ENCODE measurements at places on chromosomes 5 and 9. TPM values are rescaled to one million over a fixed set of nuclear protein-coding genes. Genes with fewer than 3 reads are reported as not detected.

DNA sequence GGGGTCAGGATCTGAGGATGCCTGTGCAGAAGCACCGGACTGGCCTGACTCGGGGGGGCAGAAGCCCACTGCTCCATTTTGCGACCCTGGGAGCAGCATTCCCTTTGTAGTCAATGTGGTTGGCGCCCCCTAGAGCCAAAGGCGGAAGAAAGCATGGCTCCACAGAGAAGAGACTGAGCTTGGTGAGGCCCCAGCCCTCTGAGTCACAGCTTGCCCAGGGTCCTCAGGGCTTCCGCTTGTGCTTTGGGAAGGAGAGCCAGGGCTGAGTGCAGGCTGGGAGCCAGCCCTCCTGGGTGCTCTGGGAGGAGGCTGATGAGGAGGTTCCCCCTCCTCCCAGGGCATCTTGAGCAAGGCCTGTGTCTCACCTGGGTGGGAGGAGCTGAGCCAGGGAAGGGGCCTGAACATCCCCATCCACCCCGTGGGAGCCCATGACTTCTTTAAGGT is 5.5 kb upstream of the AQP3 start:
- peak; percentile 50 for DNase-seq
- peak overlapping the region; percentile 21 for H3K27ac ChIP-seq
- no peaks in the 10 kb centered on the region for H3K27me3 ChIP-seq
- peaks cover 72% of the 10 kb centered on the region for H3K4me1 ChIP-seq

GRCh38 chr5:80143491-80143890 is 108.3 kb downstream of the THBS4 start:
- H3K36me3 ChIP-seq: peaks cover 59% of the 10 kb centered on the region
- H3K4me3 ChIP-seq: no peak overlapping the region
- H3K27me3 ChIP-seq: no peaks in the 10 kb centered on the region
- H3K4me1 ChIP-seq: peaks cover 52% of the 10 kb centered on the region
- H3K27ac ChIP-seq: peak overlapping the region; percentile 3

- DNase-seq: no peak
- no peak overlapping the region for H3K27ac ChIP-seq
- no peak overlapping the region for H3K4me3 ChIP-seq
- H3K36me3 ChIP-seq: no peaks in the 10 kb centered on the region
Observed at GRCh38 chr5:161378701-161379100, 167.8 kb downstream of the GABRB2 start.

- H3K4me3 ChIP-seq: no peak overlapping the region
- H3K27me3 ChIP-seq: no peaks in the 10 kb centered on the region
- no peak for DNase-seq
- H3K4me1 ChIP-seq: no peaks in the 10 kb centered on the region
- H3K27ac ChIP-seq: no peak overlapping the region
Observed at GRCh38 chr5:26229848-26230247, 808.5 kb downstream of the CDH9 start.

GRCh38 chr9:33310748-33311147 is 20.4 kb downstream of the NFX1 start:
- no peak overlapping the region for H3K4me3 ChIP-seq
- no peaks in the 10 kb centered on the region for H3K27me3 ChIP-seq
- H3K36me3 ChIP-seq: peaks cover 98% of the 10 kb centered on the region
- no peak overlapping the region for H3K27ac ChIP-seq

GRCh38 chr9:19376931-19377330 is 3.1 kb downstream of the RPS6 start:
- H3K27me3 ChIP-seq: no peaks in the 10 kb centered on the region
- no peak overlapping the region for H3K27ac ChIP-seq
- H3K36me3 ChIP-seq: peaks cover 63% of the 10 kb centered on the region
- DNase-seq: no peak
- H3K4me1 ChIP-seq: peaks cover 23% of the 10 kb centered on the region

Gene BBLN
- total RNA-seq: 53.6 TPM

Gene SHC3
- total RNA-seq: not detected

Gene HCN1
- total RNA-seq: not detected

Gene DOCK2
- 229 TPM for total RNA-seq

Gene DDX4
- not detected for total RNA-seq
